NCI-H2081 (cell line): ENCODE measurements at places on chromosomes 1 and 21.

DNA sequence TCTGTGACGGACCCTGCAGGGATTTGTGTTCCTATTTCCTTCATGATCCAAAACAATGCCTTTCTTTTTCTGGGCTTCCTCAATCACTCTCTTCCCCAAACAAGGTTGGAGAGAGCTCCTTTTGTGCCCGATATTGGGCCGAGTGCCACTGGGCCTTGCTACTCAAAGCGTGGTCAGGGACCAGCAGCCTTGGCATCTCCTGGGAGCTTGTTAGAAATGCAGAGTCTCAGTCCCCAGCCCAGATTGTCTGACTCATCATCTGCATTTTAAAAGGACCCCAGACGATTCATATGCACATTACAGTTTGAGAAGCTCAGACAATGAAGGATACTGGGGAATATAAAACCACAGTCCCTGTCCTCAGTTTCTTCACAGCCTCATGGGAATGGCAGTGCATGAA lies 19.9 kb downstream of the ADORA1 start:
- no peak for DNase-seq

GRCh38 chr1:115317101-115318012 lies 20.7 kb downstream of the NGF start:
- DNase-seq = no peak

- no peak for DNase-seq
These were observed 21.0 kb downstream of the DYNLT5 start for GRCh38 chr1:66773227-66773626.

- no peak for DNase-seq
These were observed 150.8 kb downstream of the TGFB2 start for GRCh38 chr1:218495931-218496330.

DNA sequence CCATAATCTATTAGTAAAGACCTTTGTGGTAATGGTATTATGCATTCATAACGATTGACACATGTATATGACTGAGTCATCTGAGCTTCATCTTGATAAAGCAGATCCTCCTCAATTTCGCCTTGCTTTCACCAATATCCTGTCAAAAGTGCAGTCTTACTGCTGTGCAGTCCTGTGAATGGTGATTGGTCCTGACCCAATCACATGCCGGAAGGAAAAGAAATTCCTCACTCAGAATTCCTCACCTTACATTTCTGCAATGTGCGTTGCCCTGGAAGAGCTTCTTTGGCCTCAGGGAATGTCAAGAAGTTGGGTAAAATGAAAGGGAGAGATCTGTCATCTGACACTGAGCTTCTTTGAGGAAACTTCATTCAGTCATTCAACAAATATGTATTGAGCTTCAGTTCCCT lies 121.0 kb upstream of the TSPAN2 start:
- DNase-seq = no peak

DNA sequence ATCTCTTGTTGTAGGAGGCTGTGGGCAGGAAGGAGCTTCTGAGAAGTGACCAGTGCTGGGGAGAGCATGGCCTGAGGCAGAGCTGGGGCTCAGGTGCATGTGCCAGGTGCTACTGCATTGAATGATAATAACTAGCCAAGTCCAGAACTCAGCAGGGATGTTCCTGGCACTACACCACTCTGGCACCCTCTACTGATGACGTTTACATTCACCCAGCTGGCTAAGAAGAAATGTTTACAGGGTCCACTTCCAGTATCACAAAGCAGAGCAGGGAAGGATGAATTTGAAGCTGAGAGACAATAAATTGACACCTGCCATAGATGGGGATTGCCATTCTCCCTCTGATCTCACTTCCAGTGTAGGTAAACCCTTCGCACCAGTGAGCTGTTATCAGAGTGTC lies 411.8 kb downstream of the SETD4 start:
- DNase-seq = peak; percentile 76

GRCh38 chr21:14995226-14995625 lies 69.6 kb downstream of the NRIP1 start:
- no peak for DNase-seq

DNA sequence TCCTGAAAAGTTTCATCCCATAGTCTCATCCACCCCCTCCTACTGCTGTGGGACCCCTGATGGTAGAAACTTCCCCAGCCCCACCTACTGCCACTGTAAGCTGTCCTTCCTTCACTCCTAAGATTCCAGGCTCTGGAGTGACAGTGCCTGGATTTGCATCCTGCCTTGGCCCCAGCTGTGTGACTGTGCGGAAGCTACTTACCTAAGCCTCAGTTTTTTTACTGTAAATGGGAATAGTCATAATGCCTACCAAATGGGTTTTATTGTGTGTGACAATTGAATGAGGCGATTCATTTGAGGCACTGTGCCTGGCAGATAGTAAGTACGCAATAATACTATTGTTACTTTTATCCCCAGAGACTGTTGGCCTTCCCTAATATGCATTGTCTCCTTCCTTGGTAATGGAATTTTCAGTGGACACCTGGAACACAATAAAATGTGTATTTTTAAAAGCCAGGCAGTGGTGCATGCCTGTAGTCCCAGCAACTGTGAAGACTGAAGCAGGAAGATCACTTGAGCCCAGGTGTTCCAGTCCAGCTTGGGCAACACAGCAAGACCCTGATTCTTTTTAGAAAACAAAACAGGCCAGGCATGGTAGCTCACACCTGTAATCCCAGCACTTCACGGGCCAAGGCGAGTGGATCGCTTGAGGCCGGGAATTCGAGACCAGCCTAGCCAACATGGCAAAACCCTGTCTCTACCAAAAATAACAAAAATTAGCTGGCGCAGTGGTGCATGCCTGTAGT lies 55.0 kb upstream of the ZNF326 start:
- DNase-seq = no peak

DNA sequence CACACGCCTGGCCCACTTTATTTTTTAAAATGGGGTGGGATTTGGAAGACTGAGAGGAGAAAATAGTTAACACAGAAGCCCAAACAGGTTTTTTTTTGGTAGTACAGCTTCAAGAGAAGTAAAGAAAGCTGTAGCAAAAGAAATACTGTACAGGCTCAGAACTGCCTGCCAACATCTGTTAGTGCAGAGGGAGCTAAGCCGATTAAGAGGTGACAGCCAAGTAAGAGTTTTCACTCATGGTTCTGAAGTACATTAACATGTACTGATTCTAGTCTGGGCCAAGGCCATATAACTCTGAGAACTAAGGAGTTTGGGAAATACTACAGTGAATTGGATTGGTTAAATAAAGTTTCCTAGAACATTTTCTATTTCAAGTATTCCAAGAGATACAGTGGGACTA lies 51.6 kb downstream of the EIF2B3 start:
- no peak for DNase-seq

DNA sequence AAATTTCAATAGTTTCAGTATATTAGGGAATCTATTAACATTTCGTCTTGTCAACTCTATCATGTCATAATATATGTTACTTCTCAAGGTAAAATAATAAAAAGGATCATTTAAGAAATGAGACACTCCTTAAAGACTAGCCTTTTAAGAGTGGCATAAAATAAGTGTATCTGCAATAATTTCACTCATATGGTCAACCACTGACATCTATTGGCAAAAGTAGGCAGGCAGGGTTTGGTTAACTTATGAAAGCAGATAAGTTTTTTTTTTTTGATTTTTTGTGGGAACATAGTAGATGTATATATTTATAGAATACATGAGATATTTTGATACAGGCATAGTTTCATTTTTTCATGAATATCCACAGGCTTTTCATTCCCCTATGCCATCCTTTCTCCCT lies 5.5 kb upstream of the RGS21 start:
- peak; percentile 18 for DNase-seq

- peak; percentile 24 for DNase-seq
These were observed 94.0 kb upstream of the FMN2 start for GRCh38 chr1:239997515-239998311.

GRCh38 chr1:161781995-161782394 lies 15.9 kb downstream of the ATF6 start:
- no peak for DNase-seq

DNA sequence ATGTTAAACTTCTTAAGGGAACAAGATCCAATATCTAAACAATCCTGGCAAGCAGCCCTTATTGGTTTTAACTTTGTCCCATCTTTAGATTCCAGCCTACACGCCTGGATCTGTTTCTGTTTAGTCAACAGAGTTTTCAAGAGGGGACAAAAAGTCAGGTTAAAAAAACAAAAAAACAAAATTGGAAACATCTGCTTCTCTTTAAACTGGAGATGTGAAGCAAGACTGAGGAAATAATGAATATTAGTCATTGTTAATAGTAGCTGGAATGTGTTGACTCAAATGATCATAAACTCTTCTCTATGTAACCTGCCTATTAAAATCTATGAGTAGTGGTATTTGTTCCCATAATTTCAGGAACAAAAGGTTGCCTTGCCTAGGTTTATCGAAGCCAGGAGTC lies 55.0 kb downstream of the NID1 start:
- no peak for DNase-seq

DNA sequence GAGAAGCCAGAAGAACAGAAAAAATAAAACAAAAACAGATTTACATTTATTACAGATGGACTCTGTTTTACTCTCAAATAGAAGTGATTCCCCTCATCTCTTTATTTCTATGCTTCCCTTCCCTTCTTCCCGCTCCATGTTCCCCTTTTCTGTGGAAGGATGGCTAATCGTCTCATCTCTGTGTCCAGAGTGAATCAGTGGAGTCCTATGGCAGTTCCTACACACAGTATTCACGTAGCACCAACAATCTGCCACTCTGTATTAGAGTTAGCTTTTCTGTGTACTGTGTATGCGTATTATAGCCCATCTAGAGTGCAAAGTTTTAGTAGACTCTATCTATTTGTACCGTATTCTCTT lies 6.8 kb upstream of the ERO1B start:
- no peak for DNase-seq

GRCh38 chr1:239434181-239434580 lies 47.8 kb downstream of the CHRM3 start:
- no peak for DNase-seq

- DNase-seq = no peak
These were observed 37.8 kb upstream of the GBP5 start for GRCh38 chr1:89310505-89310904.

DNA sequence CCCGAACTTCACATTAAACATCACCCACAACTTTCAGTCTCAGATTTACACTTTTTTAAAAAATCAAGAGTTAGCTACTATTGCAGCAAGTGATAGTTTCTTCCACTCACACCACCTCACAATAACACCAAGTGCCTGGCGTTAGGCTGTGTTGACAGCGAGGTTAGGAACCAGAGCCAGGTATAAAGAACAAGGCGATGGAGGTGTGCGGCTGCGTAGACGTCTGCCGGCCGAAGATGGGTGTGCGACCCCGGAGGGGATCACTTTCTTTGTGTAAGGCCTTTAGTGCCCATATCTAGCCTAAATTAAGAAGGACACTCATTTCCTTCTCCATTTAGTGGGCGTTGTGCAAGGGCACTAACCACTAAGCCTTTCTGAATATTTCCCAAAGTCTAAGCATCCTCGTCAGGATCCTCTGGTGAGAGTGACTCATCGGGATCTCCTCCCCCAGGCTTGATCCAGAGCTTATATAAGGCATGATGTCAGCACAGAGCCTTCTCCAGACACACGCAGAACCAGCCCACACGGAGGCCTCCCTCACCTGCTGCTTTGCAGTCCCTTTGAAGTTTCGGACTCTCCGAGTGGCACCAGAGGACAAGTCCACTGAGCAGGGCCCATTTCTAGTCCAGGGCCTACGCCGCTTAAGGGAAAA lies 11.8 kb downstream of the NHLH2 start:
- DNase-seq = no peak

- DNase-seq = no peak
These were observed 39.0 kb downstream of the LRRC8C start for GRCh38 chr1:89671775-89672488.
